GM19239 (cell line): ENCODE measurements at places on chromosomes 7 and 10.

DNA sequence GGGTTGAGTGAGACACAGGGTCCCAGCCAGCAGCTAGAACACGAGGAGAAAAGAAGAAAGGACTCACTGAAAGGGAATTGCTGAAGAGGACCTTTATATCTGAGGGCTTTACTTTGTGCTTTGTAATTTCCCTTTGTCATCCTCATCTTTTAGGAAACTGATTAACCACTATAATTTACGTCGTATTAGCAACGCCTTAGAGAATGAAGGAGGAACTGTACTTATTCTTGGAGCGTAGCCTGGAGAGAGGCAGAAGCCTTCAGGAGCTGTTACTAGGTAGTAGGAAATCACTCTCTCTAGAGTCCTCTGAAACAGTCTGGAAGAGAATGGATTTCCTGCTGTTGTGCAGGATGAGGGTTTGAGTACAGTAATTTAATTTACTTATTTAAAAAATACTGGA lies 101.0 kb upstream of the STEAP1B start:
- no peak for DNase-seq

DNA sequence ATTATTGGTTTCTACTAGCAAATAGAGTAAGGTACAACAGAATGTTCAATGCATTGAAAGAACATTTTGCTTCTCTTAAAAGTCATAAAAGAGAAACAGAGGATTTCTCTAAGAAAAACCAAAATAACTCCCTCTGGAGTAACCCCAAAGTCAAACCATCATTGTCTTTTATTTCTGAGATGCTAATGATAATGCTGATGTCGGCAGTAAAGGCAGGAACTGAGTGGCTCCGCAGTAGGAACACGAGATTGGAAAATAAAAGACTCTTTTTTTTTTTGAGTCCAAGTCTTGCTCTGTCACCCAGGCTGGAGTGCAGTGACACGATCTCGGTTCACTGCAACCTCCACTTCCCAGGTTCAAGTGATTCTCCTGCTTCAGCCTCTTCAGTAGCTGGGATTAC lies 2.7 kb upstream of the USP54 start:
- no peak for DNase-seq

- no peak for DNase-seq
These were observed 146.5 kb downstream of the NOC3L start for GRCh38 chr10:94216201-94216600.

DNA sequence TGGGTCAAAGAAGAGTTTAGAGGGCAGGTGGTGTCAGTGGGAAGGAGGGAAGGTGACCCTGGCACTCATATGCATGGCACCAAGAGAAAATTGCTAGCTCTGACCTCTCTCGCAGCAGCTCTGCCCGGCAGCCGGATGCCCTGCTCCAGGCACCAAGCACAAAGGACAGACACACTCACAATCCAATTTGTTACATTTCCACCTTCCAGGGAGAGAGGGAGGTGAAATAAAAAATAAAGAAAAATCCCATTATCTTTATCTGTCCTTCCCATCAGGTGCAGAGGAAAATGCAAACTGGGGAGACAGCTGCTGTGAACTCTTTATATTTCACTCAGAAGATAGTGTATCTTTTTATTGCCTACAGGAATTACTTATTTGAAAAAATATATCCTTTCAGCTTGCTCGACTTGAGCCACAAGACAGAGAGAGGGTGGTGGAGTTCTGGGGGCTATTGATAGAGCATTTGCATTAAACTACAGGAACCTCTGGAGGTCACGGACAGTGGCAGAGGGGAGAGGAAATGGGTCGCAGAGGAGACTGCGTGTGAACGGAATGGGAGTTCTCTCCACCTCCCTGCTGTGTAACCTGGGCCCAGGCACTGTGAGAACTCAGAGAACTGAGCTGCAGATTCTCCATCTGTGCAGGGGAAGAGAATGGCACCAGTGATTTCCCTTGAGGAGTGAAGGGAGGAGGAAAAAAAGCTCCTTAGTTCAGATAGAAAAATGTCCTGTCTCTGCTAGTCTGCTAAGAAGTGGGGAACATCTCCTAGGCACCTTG lies 421.4 kb downstream of the PLXNA4 start:
- DNase-seq, result no peak

- DNase-seq, result no peak
These were observed 48.6 kb downstream of the DGKI start for GRCh38 chr7:137798073-137798763.

DNA sequence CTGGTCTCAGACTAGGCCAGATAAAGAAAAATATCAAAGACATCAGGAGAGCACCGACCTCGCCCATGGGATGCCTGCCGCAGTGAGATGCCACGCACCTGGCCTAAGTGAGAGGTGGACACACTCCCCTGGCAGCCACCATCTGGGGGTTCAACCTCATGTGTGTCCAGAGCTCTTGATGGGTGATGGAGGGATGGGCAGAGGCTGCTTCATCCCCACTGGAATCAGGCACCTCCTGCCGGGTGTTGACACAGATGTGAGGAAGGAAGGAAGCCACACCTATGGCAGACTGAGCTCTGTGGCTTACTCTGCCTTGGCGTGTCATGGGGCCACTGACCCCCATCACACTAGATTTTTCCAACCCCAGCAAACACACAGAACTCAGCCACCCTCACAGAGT lies 11.4 kb downstream of the ZNF488 start:
- DNase-seq, result no peak

DNA sequence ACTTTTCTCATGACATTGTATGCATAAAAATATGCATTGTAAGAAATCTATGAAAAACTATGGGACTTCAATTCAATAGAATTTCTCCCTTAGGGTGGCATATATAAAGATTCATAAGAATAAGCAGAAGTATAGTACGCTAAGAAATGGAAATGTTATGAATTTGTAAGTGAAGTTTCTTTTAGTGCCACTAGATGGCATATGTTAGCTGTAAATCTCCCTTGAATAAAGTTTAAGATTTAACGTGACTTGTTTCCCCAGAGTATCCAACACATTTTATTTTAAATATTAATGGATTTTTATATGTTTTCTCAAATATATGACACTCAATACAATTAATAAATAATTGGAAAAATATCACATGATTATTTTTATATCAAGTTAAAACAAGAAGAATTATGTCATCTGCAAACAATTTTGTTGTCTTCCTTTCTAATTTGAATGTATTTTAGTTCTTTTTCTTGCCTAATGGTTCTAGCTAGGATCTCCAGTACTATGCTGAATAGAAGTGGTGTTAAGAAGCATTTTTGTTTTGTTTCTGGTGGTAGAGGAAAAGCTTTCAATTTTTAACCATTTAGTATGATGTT lies 287.2 kb downstream of the HGF start:
- DNase-seq, result no peak

- no peak for DNase-seq
These were observed 122.1 kb upstream of the RNF32 start for GRCh38 chr7:156518466-156518865.

GRCh38 chr7:43568529-43568928 lies 14.4 kb upstream of the STK17A start:
- no peak for DNase-seq

DNA sequence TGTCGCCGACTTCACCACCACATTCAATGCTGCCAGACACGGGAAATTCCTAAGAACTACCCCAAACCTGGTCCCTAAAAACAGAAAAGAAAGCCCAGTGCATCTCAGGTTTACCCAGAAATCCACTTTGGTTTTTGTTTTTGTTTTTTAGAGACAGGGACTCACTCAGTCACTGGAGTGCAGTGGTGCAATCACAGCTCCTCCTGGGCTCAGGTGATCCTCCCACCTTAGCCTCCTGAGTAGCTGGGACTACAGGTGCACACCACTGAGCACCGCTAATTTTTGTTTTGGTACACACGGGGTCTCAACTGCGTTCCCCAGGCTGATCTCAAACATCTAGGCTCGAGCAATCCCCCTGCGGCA lies 22.8 kb downstream of the MAD1L1 start:
- DNase-seq, result no peak

DNA sequence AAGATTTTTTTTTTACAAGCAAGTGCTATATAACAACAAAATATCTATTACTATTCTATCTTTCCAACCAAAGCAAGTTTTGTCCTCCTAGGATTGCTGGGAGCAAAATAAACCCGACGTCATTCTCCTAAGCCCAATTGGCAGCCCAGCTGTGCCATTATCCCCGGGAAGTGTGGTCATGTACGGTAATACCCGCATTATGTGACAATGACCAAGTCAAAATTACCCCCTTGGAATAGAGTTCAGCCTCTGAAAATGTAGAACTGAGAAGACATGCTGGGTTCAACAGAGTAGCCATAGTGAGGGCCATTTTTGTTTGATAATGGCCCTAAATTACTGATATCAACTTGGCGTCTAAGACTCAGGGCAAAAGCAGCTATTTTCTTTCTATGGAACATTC lies 215.5 kb downstream of the LRRTM3 start:
- no peak for DNase-seq

DNA sequence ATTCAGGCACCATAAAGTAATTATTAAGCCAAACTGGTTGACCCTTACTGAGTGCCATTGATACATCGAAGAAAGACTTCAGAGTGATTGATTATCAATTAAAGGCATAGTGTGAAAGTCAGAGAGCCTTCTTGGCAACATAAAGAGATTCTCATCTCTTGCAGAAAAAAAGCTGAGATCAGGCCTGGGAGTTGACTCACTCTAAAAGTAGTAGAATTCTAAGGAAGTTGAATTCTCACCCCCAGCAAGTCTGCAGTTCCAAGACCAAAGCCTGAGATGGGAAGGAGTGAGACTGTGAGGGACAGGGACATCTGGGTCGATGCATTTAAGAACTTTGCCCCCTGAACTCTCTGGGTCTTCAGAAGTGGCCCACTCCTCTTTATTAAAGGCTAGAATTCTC lies 21.6 kb upstream of the ERCC6 start:
- no peak for DNase-seq

DNA sequence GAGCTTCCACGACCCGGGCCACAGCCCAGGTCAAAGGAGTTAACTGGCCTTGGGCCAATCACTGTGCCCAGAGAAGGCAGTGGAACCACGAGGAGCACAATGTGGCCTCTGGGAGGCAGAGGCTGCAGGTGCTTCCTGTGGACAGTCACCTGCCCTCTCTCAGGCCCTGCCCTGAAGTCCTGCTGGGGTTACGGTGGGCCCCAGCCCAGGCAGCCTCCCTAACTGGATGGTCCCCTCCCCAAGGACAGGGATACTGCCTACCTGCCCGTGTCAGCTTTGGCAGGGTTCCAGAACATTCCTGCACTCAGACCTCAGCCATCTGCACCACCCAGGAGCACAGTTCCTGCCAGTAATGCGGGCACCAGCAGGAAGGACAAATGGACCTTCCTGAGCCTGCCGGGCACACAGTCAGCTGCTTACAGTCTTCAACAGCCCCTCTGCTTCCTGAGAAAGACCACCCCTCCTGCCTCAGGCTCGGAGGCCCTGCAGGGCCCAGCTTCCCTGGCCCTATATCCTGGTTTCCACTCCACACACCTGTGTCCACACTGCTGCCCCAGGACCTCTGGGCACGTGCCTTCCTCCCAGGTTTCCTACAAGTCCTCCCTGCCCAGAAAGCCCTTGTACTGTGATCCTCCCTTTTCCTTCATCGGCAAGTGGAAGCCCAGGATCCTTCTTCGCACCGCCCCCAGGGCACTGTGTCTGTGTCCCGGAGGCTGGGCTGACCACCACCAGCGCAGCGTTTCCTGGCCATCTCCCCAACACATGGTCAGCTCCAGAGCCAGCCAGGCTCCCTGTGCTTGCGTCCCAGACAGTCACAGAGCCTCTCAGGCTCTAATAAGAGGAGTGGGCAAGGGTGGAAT lies 23.3 kb downstream of the WDR86 start:
- no peak for DNase-seq

DNA sequence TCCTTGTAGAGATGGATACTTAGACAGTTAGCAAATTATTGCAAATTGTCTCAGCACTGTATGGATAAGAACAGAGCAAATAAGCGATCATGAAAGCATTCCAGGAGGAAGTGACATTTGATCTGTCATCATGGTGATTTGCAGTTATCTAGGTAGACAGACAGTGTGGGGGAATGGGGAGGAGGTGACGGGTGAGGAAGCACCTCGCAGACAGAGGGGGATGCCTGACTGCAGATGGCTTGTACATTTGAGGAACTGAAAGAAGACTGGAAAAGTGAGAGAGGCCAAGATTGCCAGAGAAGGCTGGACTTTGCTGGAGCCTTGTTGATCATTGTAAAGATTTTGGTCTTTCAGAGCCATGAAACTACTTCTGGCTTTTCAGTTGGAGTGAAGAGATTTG lies 318.2 kb upstream of the CELF2 start:
- no peak for DNase-seq

DNA sequence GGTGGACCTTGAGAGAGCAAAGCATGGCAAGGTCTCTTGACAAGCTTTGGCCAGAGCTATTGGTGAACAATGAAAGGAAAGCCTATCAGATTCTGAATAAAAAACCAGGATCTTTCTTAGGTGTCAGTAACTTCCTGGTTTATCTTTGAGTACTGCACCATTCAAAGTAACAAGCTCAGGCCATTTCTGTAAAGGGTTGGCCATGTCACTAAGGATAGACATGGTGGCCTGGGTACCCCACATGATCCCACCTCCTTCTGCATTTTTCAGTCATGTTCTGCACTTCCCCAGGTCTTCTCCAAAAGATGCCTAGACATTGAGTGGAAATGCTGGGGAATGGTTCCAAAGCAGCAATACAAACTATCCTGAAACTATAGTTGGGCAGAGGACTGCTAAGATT lies 242.0 kb downstream of the ARHGAP12 start:
- DNase-seq, result no peak

- DNase-seq, result no peak
These were observed 26.1 kb upstream of the CHCHD3 start for GRCh38 chr7:133108023-133108422.

DNA sequence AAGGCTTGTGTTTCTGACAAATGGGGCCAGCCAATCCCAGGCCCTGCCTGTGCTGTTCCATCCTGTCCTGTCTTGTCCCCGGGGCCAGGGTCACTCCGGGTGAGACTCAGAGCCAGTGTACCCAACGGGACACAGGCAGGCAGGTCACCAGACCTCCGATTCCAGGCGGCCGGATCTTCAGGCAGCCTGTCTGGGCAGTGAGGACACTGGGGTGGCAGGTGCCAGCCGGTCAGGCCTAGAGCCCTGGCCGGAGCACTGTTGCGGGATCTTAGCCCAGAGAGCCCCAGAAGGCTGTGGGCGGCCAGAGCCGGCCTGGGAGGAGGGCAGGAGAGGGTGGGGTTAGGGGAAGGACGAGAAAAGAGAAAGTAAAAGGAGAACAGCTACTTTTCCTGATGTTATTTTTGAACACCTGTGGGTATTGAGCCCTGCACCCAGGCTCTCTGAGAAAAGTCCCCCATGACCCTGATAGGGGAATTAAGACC lies 134.3 kb upstream of the TNRC18 start:
- DNase-seq, result no peak

GRCh38 chr7:2022737-2023250 lies 210.0 kb downstream of the MAD1L1 start:
- DNase-seq, result no peak

DNA sequence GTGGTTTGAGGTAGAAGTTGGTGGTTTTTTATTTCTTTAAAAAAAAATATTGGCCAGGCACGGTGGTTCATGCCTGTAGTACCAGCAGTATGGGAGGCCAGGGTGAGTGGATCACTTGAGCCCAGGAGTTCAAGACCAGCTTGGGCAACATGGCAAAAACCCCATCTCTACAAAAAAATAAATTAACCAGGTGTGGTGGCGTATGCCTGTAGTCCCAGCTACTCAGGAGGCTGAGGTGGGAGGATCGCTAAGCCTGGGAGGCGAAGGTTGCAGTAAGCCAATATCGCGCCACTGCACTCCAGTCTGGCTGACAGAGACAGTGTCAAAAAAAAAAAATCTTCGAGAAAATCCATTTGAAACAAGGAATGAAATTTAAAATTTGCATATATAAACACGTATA lies 1.1 kb downstream of the IL2RA start:
- DNase-seq, result no peak

GRCh38 chr10:124495162-124495561 lies 33.5 kb downstream of the LHPP start:
- DNase-seq, result no peak

GRCh38 chr7:47478017-47478344 lies 103.9 kb downstream of the TNS3 start:
- no peak for DNase-seq
